Stimulated activated CD4-positive, alpha-beta T cell treated with anti-CD3 and anti-CD28 coated beads, Interleukin-15, amount 100 ng/mL, for 48 hours (primary cell): ENCODE measurements at places on chromosomes 6 and 20.
A peak's percentile ranks its signal among the peaks of the same experiment; 100 is the strongest.

GRCh38 chr20:63739130-63740069 lies at the start of gene SLC2A4RG:
Gene SLC2A4RG (plus strand): TSS chr20:63739776. CDS start chr20:63739913, 137 bp downstream.
- DNase-seq, result peak; percentile 56

GRCh38 chr6:149513915-149514314 lies 29.1 kb upstream of the ZC3H12D start:
- no peak for DNase-seq

- no peak for DNase-seq
These were observed 44.9 kb downstream of the MDFI start for GRCh38 chr6:41683273-41683522.

GRCh38 chr6:170200458-170200891 lies 90.4 kb downstream of the DLL1 start:
- DNase-seq, result no peak

GRCh38 chr6:69848552-69848951 lies 17.8 kb upstream of the COL19A1 start:
- no peak for DNase-seq

DNA sequence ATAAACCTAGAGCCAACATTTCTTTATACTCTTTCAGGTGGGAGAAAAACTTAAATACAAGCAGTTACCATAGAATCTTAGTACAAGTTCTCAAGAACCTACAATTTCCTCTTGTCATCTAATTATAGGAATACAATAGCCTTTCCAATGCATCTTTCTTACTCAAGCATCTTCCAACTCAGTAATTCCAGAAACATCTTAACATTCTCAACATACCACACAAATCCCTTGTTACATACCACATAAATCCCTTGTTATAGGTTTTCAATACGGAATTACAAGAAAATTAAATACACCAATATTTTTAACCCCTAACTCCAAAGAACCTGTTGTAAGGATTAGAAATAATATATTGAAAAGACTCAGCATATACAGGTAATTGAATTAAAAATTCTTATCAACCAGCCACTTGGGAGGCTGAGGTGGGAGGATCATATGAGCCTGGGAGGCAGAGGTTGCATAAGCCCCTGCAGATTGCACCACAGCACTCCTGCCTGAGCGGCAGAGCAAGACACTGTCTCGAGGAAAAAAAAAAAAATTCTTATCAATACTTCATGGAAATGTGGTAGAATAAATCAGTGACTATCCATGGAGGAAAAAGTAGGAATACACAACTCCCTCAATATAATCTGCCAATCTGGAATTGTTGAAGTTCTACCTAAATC lies 127.5 kb upstream of the CCDC28A start:
- DNase-seq, result no peak

GRCh38 chr6:7052443-7053011 lies 55.2 kb upstream of the RREB1 start:
- no peak for DNase-seq

GRCh38 chr20:919491-919916 lies 3.4 kb upstream of the ANGPT4 start:
- DNase-seq, result no peak

DNA sequence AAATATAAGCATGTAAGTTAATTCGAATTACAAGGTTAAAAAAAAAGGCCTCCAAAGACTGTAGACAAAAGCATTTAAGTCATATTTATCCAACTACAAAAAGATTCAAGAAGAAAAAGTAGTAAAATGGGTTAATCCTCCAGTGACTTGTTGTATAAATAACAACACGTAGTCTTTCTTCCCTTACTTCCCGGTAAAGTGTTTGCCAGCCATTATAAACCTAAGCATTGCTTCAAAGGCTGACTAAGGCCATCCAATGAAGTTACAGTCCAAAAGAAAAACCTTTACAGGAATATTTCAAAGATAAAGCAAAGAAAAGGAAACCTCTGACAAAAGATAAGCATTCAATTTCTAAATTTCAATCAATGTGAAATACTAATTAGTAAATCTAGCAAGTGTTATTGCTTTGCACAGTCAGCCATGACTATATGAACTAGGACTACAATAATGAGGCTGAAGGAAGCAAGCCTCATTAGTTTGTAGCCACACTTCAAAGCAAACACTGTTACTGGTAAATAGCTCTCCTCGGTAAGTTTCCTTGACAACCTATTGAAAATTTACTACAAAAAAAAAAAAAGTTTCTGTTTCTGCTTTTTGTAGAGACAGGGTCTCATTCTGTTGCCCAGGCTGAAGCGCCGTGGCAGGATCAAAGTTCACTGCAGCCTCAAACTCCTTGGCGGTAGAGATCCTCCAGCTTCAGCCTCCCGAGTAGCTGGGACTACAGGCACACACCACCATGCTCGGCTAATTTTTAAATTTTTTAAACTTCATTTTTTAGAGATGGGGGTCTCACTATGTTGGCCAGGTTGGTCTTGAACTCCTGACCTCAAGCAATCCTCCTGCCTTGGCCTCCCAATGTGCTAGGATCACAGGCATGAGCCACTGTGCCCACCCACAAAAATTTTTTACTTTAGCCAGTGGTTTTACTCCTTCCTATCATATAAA lies 46.0 kb downstream of the NUDT3 start:
- no peak for DNase-seq

- DNase-seq, result no peak
These were observed 12.8 kb upstream of the TP53TG5 start for GRCh38 chr20:45390931-45391330.

DNA sequence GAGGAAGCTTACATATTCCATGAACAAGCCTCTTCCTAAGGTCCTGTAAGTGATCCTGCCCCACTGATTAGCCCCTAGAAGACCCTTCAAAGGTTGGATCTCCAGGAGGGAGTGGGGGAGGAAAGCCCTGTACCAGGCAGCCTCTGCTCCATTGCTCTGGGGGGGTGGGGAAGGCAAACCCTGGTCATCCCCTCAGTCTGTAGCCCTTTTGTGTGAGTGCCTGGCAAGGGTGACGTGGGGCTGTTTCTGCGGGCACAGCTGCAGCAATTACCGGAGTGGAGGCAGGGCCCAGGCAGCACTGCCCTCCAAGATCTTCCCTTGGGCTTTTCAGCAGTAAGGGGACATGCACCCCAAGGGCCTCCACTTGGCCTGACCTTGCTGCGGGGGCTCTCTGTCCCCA lies at the start of gene MOG:
MOG (plus strand) TSS at position 295 of the 400 bp plus-strand sequence. CDS start 118 bp downstream, outside the sequence.
- no peak for DNase-seq

DNA sequence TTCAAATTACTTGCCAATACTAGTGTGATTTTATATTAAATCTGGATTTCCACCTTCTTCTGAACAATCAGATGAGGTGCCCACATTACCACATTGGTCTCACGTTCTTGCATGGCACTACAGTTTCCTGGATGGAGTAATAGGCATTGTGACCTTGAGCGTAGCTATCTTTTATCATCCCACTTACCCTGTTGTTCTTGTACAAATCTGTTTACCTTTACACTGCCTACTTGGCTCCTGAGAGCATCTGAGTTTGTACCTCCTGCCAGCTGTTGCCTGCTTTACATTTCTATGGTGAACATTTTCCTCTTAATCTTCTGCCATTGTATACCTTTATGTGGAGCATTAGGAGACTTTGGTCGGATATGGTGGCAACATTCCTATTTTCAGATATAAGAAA lies 90.7 kb downstream of the AKAP7 start:
- no peak for DNase-seq

DNA sequence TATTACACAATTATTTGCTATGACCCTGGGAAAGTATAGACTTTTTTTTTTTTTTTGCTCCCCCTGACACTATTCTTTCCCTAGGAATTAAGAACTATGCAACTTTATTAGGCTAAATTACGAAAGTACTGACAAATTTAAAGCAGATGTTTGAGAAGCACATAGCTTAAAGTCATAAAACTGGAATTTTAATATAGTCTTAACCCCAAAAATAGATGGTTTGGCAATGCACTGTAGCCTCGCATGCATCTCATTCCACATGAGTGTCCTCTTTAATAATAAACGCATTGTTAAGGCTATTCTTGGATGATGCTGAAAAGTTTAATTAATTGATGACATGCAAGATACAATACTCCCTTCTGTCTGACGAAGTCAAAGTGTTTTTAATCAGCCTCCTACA lies 49.3 kb downstream of the TBC1D7 start:
- no peak for DNase-seq

- DNase-seq, result no peak
These were observed 872 bp upstream of the RBM39 start for GRCh38 chr20:35742741-35743523.

- DNase-seq, result no peak
These were observed 747.6 kb downstream of the RFPL4B start for GRCh38 chr6:113094779-113095178.

- no peak for DNase-seq
These were observed 105.2 kb downstream of the TFAP2A start for GRCh38 chr6:10309457-10310329.

- no peak for DNase-seq
These were observed 34.7 kb downstream of the AAR2 start for GRCh38 chr20:36270744-36271638.

- DNase-seq, result no peak
These were observed 82.5 kb upstream of the BHLHE23 start for GRCh38 chr20:63089051-63089907.
